ENCODE measurements at places on chromosomes 13 and 19. TPM values are rescaled to one million over a fixed set of nuclear protein-coding genes. Genes with fewer than 3 reads are reported as not detected.

MAST3 gene
- 5.9 TPM for total RNA-seq

KRTDAP gene
- total RNA-seq = not detected

DNA sequence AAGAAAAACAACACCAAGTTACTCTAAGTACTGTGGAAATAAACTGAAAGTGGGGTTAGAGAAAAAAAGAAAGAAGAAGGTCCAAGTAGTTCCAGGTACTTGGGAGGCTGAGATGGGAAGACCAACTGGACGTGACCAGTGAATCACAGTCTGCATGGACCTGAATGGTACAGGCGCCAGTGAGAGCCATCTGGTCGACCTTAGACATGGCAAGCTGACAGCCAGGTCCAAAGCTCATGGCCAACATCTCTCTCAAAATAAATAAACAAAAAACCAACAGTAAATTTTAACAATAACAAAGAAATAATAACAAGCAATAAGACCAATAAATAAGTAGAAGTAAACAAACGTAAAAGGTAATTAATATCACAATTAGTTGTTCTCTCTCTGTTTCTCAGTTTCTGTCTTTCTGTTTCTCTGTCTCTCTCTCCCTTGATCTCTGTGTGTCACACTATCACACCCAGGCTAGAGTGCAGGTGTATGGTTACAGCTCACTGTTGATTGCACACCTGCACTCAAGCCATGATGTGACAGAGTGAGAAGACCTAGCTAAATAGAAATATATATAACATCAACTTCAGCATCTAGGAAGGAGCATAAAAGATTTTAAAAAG is 31.6 kb upstream of the ZNF724 start:
- no peaks in the 10 kb centered on the region for H3K36me3 ChIP-seq
- H3K4me1 ChIP-seq = no peaks in the 10 kb centered on the region
- DNase-seq = no peak
- no peaks in the 10 kb centered on the region for H3K27me3 ChIP-seq
- no peak overlapping the region for H3K4me3 ChIP-seq

DNA sequence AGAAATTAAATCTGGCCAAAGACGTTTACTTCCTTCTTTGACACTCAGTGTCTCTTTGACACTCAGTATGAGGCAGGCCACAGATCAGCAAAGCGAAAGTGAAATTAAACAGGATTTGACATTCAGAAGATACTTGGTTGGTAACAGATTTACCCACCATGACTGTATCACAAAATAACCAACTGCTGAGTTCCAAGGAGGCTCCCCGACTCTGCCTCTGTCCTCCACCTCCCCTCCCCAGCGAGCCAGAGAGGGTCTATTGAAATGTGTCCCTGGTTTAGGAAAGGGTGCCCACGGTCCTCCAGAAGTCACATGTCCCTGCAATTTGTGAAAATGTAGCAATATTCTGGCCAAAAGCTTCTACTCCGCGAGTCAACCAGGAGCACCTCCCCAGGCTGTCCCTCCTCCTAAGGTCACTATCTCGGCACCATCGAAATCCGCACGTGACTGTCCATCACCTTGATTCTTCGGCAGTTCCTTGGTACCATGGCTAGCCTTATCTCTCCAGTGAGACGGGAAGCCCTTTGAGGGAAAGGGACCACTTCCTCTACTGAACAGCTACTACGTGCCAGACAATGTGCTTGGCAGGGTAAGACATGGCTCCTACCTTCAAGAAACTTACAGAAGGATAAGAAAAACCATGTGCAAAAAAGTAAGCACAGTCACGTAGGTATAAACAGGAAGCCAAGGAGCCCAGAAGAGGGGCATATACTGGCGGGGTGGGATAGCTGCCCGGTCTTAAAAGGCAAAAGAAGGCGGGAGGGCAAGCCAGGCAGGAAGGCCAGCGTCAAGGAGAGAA is 1.5 kb downstream of the N4BP2L1 start:
- peaks cover 21% of the 10 kb centered on the region for H3K36me3 ChIP-seq
- DNase-seq = no peak
- peak overlapping the region; percentile 43 for H3K4me3 ChIP-seq
- no peak overlapping the region for H3K27ac ChIP-seq
- H3K27me3 ChIP-seq = no peaks in the 10 kb centered on the region

DNA sequence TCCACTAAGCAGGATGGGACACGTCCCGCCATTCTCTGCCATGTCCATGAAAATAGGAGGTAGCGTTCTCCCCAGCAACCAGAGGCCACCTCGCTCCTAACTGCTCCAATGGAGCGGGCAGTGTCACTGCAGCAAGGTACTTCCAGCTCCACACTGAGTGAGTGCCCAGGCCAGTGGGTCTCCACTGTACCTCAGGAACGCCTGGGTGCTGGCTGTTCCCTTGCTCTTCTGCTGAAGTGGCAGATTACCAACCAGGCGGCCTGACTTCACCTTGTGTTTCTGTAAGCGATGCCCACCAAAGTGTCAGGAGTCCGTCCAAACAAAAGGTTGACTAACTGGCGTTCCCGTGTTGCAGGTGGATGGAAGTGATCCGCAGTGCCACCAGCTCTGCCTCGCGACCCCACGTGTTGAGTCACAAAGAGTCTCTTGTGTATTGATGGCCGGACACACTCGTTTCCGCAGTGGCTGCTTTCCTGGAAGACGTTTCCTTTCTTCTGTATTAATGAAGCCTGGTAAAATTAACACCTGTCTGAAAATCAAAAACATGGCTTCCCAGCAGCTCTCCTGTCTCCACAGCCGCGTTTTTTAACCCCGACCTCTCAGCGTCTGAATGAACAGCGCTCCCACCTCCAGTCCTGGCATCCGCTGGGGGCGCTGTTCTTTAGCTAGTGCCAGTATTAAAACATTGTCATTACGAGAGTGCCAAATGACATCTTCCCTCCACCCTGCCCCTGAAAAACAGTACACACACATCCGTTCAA is 128.8 kb downstream of the STK24 start:
- H3K36me3 ChIP-seq = peaks cover 37% of the 10 kb centered on the region
- no peak for DNase-seq
- H3K27ac ChIP-seq = no peak overlapping the region
- no peak overlapping the region for H3K4me3 ChIP-seq
- H3K4me1 ChIP-seq = peaks cover 7% of the 10 kb centered on the region
- H3K27me3 ChIP-seq = no peaks in the 10 kb centered on the region

- H3K27ac ChIP-seq = no peak overlapping the region
- no peaks in the 10 kb centered on the region for H3K4me1 ChIP-seq
- H3K27me3 ChIP-seq = no peaks in the 10 kb centered on the region
- H3K36me3 ChIP-seq = no peaks in the 10 kb centered on the region
- DNase-seq = peak; percentile 28
Observed at GRCh38 chr13:113904411-113904810, 40.5 kb upstream of the GAS6 start.

GRCh38 chr13:44048326-44048725 is 168.6 kb downstream of the LACC1 start:
- no peaks in the 10 kb centered on the region for H3K36me3 ChIP-seq
- H3K27me3 ChIP-seq = peaks cover 25% of the 10 kb centered on the region
- no peak for DNase-seq
- H3K27ac ChIP-seq = no peak overlapping the region
- no peaks in the 10 kb centered on the region for H3K4me1 ChIP-seq
- no peak overlapping the region for H3K4me3 ChIP-seq

DNA sequence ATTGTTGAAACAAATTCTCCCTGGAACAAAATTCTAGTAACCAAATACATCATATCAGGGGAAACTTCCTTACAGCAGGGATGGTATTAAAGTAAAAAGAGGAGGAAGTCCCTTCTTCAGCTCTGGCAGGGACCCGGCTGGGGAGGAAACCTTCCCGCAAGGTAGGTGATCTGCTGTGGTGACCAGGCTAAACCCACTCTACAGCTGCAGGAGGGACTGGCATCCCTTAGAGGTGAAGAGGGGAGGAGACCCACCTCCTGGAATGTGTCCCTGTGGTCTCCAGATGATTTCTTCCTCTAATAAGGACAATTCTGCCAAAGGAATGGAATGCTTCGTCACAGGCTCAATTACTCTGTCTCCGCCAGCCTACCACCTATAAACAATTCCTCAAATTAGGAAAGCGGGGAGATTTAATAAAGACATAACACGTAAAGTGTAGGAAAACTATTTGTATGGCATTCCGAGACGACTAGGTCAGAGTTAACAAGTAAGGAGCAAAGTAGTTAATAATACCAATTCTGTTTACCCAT is 637 bp upstream of the PDS5B start:
- H3K27me3 ChIP-seq = no peaks in the 10 kb centered on the region
- peaks cover 24% of the 10 kb centered on the region for H3K36me3 ChIP-seq
- peaks cover 16% of the 10 kb centered on the region for H3K4me1 ChIP-seq

GRCh38 chr19:51549533-51550324 is 18.3 kb upstream of the SIGLEC6 start:
- H3K27me3 ChIP-seq = peaks cover 27% of the 10 kb centered on the region
- no peaks in the 10 kb centered on the region for H3K36me3 ChIP-seq
- H3K27ac ChIP-seq = no peak overlapping the region
- H3K4me1 ChIP-seq = peaks cover 30% of the 10 kb centered on the region
- no peak for DNase-seq

DNA sequence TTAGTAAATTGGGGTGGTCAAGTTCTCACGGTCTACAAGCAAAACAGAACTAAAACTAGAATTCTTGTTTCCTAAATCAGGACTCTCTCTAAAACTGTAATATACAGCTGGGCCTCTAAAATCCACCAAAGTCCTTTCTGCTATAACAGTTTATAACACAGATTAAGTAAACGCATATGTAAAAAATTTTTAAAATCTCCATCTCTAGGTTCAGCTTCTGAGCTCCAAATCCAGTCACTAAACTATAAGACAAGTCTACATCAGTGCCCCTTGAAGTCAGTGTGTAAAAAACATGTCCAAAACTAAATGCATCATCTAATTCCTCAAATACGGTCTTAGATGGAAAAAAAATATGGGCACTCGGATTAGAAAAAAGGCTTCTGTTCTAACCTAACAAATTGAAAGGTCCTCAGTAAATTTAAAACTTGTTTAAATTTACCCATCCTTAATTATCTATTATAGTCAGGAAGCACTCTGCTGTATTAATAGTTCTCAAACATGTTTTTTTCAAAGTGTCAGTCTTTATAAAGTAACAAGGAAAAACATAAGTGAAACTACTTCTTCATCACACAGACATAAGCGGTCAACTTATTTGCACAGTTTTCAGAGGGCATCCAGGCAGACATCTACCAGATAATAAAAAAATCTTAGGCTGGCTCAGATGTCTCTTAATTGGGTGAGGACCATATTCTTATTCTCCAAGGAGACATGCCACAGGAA is 33.6 kb downstream of the ELF1 start:
- H3K27ac ChIP-seq = no peak overlapping the region
- peaks cover 28% of the 10 kb centered on the region for H3K4me1 ChIP-seq
- peak overlapping the region; percentile 36 for H3K4me3 ChIP-seq
- no peaks in the 10 kb centered on the region for H3K27me3 ChIP-seq
- peaks cover 5% of the 10 kb centered on the region for H3K36me3 ChIP-seq
